ENCODE measurements at places on chromosomes 12 and 14. TPM values are rescaled to one million over a fixed set of nuclear protein-coding genes. Genes with fewer than 3 reads are reported as not detected.

DNA sequence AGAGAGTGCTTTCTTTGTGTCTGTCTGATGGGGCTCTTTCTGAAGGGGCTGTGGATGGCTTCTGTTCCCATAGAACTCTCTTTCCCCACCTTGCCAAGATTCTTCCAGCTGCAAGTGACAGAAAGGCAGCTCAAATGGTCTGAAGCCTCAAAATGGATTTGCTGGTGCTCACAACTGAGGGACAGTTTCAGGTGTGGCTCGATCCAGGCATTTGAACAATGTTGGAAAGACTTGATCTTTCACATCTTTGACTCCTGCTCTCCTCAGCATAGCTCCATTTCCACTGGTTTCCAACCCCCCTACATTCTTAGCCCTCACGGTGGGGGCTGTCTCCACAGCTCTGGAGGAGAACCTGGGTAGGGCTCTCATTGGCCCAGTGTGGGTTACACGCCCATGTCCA is 15.9 kb downstream of the RFLNA start:
- no peaks in the 10 kb centered on the region for H3K4me1 ChIP-seq
- H3K4me3 ChIP-seq = no peak overlapping the region
- DNase-seq = no peak
- H3K27me3 ChIP-seq = no peaks in the 10 kb centered on the region
- H3K36me3 ChIP-seq = no peaks in the 10 kb centered on the region
- no peak overlapping the region for H3K27ac ChIP-seq

DNA sequence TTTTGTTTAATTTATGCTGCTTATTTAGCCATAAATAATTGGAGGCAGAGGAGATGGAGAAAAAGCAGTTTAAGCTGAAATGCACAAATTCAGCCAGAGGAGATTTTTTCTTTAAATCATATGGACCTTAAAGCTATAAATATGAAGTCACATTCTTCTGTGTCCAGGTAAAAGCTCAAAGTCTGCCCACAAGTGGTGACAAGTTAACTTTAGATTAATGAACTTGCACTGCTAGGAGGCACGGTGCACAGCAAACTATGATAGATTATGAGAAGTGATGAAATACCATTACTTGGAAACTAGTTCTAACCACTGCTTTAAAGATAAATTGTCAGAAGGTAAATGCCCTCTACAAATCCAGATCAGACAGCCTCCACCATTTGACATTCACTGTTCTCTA is 69.0 kb downstream of the IFT81 start:
- H3K27me3 ChIP-seq = no peaks in the 10 kb centered on the region
- no peak for DNase-seq
- H3K4me3 ChIP-seq = no peak overlapping the region
- H3K27ac ChIP-seq = no peak overlapping the region
- no peaks in the 10 kb centered on the region for H3K36me3 ChIP-seq

DNA sequence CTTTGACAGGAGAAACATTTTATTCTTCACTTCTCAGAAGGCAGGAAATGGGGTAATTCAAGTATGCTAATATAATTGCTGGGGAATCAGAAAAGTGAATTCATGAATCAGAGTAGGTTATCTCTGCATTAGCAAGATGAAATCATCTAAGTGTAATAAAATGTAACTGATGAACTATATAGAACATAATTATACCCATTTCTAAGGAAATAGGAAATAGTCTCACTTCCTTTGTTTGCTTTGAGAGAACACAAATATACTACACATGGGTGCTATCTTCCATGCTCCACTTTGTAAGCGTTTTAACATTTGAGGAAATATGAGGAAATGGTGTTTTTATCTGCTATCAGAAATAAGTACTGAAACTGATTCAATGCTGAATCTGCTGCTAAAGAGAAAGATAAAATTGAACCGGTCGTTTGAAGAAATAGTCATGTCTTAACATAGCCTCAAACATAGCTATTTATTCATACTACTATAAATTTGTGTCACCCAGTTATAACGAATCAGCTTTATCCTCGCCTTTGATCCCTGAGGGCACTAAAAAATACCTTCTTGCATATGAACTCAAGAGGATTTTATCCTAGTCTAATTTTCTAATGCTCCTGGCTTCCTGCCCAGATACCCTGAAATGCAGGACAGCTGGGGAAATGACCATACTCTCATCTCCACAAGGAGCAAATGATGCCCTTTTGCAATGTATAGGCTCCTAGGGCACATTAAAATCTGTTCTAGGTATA is 696.0 kb downstream of the C12orf50 start:
- DNase-seq = no peak
- no peaks in the 10 kb centered on the region for H3K36me3 ChIP-seq
- peaks cover 4% of the 10 kb centered on the region for H3K4me1 ChIP-seq
- H3K4me3 ChIP-seq = no peak overlapping the region
- no peak overlapping the region for H3K27ac ChIP-seq

The FBXL14 gene
- total RNA-seq = 13.2 TPM

- H3K27ac ChIP-seq = no peak overlapping the region
- H3K36me3 ChIP-seq = peaks cover under 1% of the 10 kb centered on the region
- peaks cover 3% of the 10 kb centered on the region for H3K4me1 ChIP-seq
These were observed 272.4 kb upstream of the NPAS3 start for GRCh38 chr14:32666308-32666707.

The SALL2 gene
- total RNA-seq = 12.2 TPM

DNA sequence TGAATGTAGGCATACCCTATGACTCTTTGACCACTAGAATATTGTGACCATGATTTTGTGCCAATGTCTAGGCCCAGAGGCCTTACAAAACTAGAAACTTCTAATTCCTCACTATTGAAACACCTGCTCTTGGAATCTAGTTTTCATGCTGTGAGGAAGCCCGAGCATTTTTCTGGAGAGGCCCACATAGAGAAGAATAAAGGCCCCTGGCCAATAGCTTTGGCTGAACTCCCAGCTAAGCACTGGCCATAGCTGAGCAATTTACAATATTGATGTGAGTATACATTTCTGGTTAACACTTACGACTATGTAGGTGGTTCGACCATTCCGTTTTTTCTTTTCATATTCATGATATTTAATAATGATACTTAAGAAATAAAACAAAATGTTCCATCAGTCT is 190.3 kb downstream of the KCNH5 start:
- H3K27me3 ChIP-seq = no peaks in the 10 kb centered on the region
- no peaks in the 10 kb centered on the region for H3K4me1 ChIP-seq
- no peak overlapping the region for H3K27ac ChIP-seq

GRCh38 chr14:68637106-68638021 is 155.5 kb downstream of the ZFP36L1 start:
- no peaks in the 10 kb centered on the region for H3K4me1 ChIP-seq
- H3K36me3 ChIP-seq = no peaks in the 10 kb centered on the region
- no peak overlapping the region for H3K27ac ChIP-seq
- no peaks in the 10 kb centered on the region for H3K27me3 ChIP-seq
- no peak overlapping the region for H3K4me3 ChIP-seq

The CELA1 gene
- not detected for total RNA-seq

The LRRIQ1 gene
- total RNA-seq = 0.19 TPM

- no peaks in the 10 kb centered on the region for H3K36me3 ChIP-seq
- H3K4me1 ChIP-seq = peaks cover 2% of the 10 kb centered on the region
- H3K27me3 ChIP-seq = no peaks in the 10 kb centered on the region
- DNase-seq = no peak
These were observed 319.8 kb downstream of the CEP128 start for GRCh38 chr14:80621701-80622100.

DNA sequence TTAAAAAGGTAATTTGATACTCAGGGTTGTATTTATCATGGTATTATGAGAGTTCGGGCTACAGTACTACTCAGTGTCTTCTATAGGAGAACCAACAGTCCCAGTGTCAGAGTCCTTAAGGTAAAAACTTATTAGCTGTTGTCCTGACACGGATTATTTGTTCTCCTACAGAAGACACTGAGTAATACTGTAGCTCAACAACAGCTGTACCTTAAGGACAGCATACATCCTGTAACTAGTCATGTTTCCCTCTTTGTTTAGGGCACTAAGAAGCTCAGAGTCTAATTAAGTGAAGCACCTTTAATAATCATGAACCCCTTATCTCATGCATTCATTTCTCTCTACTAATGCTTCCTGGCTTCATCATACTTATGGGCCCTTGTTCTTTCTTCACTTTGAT is 33.9 kb downstream of the ARF6 start:
- DNase-seq = no peak
- H3K4me1 ChIP-seq = no peaks in the 10 kb centered on the region
- H3K4me3 ChIP-seq = no peak overlapping the region
- no peaks in the 10 kb centered on the region for H3K27me3 ChIP-seq

DNA sequence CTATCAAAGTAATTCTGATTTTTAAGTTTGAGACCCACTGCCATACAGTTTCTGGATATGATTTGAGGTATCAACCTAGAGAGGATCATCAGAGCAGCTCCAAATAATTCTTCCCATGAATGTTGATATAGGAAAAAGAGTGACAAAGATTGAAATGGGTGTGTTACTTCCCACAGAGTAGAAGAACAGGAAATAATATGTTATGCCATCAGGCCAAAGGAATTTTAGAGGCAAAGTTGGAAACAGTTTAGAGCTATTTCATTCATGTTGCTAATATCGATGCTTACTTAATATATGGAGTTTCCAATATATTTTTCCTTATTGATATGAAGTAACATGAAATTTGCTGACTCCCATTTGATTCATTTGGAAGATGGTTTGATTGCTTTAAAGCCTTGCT is 8.9 kb upstream of the MSRB3 start:
- H3K4me1 ChIP-seq = no peaks in the 10 kb centered on the region
- H3K4me3 ChIP-seq = no peak overlapping the region
- H3K27me3 ChIP-seq = no peaks in the 10 kb centered on the region
- H3K36me3 ChIP-seq = no peaks in the 10 kb centered on the region
- no peak overlapping the region for H3K27ac ChIP-seq

DNA sequence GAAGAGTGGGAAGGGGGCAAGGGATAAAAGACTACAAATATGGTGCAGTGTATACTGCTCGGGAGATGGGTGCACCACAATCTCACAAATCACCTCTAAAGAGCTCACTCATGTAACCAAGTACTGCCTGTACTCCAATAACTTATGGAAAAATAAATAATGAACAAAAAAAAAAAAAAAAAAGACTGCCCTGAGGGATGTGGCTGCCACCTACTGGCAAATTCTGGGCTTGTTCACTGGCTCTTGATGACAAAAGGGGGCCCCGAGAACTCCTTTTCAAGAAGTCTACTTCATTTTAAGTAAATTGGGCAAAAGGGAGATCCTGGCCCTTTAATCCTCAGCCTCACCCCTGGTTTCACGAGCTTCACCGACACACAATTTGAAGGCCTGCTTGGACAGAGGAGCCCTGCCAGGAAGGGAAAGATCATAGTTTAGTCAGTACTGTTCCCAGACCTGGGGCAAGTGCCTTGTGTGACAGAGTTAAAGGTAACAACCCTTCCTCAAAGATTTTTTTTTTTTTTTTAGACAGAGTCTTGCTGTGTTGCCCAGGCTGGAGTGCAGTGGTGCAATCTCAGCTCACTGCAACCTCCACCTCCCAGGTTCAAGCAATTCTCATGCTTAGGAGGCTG is 26.1 kb upstream of the STAC3 start:
- H3K36me3 ChIP-seq = peaks cover 4% of the 10 kb centered on the region
- H3K4me1 ChIP-seq = no peaks in the 10 kb centered on the region
- H3K4me3 ChIP-seq = no peak overlapping the region
- DNase-seq = no peak
- no peak overlapping the region for H3K27ac ChIP-seq

Data from aorta (tissue), 5 donors.